ENCODE measurements at places on chromosomes 4 and X.

- no peak for DNase-seq
Measured at GRCh38 chrX:100408713-100409609, 1.1 kb downstream of the PCDH19 start.

DNA sequence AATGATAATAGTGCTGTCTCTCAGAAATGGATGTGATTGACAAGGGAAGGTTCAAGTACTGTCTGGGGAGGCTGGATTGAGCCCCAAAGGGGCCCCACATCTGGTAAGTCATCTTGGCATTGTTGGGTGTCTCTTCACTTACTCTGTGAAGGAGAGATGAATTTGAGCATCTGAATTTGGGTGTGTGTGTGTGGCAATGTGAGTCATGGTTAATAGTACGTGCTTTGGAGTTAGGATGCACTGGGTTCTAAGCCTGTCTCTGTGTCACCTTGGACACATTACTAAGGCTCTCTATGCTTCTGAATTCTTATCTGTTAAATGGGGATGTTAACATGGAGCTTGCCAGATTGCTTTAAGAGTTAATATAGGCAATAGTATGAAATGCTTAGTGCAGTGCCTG, 80.4 kb downstream of the FRAS1 start:
- no peak for DNase-seq

DNA sequence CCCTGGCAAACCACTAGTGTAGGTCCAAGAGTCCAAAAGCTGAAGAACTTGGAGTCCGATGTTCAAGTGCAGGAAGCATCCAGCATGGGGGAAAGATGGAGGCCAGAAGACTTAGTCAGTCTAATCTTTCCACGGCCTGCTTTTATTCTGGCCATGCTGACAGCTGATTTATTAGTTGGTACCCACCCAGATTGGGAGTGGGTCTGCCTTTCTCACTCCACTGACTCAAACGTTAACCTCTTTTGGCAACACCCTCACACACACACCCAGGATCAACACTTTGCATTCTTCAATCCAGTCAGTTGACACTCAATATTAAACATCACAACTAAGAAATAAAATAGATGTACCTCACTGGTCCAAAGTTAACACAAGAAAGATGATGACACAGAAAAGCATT, 134.8 kb upstream of the GABRA2 start:
- no peak for DNase-seq

GRCh38 chrX:97267396-97268181, 383.9 kb downstream of the RPA4 start:
- no peak for DNase-seq

DNA sequence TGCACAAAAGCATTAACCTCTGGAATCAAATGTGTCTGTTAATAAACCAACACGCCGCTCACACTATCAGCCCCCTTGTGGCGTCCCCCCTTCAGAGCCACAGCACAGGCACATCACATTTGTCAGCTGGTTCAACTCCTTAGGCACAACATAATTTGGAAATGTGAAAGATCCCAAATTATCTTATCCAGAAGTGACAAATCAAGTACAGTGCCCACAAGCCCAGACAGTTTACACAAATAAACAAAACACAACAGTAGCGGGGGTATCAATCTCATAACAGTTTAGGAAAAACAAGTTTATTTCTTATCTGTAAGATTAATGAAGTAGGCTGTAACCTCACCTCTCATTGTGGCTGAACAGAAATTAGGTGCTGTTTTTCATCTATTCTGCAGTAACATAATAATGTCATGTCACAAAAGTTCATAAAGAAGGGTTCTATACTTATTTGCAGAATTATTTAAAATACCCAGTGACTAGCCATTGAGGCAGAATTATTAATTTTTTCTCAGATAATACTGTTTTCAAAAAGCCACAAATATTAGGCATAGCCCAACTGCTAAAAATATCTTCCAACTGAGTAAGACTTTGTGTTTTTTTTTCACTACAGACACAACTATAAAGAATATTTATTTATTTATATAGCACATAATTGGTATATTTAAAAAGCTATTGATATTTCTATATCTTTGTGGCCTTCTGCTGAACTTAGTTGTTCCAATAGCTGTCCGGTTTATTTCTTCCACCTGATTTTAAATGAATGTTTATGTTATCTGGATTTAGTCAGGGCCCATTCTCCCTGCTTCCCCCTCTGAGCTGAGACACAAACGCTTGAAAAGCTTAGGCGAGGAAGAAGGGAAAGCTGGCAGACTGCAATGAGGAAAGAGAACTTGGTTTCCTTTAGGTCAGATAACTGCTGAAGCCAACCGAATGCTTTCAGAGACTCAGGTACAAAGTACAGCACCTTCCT, 214.7 kb downstream of the QDPR start:
- DNase-seq, result no peak

DNA sequence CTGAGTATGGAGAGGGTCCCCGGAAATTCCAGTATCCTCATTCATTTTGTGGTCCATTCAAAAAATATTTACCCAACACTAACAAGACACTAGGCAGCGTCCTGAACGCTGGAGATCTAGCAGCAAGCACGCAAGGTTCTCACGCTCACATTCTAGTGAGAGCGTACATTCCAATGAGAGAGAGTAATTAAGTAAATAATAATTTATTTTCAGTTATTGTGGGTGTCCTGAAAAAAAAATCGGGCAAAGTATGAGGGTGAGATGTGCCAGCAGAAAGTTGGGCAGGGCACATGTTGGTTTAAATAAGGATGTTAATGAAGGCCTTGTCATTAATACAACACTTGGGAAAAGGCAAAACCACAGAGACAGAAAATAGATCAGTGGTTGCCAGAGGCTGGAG, 4.0 kb upstream of the TMEM156 start:
- DNase-seq, result peak; percentile 9

GRCh38 chrX:69988955-69989394, 60.8 kb downstream of the AWAT2 start:
- no peak for DNase-seq

DNA sequence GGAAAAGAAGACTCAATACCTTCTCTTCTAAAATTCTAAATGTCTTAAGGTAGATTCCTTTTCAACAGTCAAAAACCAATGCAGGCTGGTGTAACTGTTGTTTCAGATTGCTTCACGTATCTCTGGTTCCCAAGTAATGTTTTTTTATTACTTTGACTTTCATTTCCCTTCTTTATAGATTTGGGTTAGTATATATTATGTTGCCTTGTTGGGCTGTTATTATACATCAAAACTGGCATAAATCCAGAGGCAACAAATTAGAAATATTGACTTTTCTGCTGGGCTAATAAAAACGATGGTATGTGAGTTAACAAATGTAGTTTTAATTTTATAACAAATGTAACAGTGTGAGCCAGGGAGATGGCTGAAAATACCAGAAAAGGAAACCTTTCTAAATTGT, 444.7 kb upstream of the TENM3 start:
- DNase-seq, result no peak

DNA sequence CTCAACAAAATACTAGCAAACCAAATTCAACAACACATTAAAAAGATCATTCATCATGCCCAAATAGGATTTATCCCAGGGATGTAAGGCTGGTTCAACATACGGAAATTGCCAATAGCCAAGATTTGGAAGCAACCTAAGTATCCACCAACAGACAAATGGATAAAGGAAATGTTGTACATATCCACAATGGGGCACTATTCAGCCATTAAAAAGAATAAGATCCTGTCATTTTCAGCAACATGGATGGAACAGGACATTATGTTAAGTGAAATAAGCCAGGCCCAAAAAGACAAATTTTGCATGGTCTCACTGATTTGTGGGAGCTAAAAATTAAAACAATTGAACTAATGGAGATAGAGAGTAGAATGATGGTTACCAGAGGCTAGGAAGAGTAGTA, 82.0 kb upstream of the FAM241A start:
- no peak for DNase-seq

DNA sequence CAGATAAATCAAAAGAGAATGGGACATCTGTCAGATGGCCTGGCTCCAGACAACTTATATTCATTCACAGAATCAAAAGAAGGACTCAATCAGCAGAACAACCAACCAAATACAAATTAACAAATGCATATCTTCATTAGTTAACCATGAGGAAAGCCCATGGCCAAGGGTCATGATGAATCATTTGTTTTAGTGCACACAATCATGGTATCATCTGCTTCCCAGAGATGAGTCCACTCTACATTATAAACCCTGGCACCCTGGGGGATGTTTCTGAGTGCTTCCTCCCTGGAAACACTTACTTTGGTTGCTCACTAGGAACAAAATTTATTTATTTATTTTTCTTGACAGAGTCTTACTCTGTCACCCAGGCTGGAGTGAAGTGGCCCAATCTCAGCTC, 453.3 kb upstream of the HS3ST1 start:
- no peak for DNase-seq

DNA sequence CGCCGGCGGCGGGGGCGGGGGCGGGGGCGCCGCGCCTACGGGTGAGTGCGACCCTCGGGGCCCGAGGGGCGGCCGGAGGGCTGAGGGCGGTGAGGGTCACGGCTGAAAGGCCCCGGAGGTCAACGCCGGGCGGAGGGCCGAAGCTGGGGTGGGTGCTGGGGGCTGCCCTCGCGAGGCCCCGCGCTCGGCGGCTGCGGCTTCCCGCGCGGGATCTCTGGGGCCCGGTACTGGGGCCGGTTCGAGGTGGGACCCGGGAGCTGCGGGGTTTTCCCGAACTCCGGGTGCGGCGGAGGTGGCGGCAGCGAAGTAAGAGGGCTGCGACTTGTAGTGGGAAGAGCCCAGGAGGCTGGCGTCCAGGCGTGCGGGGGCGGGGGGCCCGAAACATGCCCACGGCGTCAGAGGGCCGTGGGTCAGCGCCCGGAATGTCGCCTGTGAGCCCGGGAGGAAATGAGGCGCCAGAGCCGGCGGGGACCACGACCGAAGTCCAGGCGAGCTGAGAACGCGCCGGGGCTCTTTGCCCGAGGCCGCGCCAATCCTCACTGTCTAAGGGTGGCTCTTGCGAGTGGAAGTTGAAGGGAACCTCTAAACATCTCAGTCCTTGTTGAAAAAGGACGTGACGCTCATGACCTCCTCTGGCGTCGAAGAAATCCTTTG, 407 bp downstream of the IL13RA1 start:
- no peak for DNase-seq

- no peak for DNase-seq
Measured at GRCh38 chrX:10106806-10107205, 50.0 kb upstream of the CLCN4 start.

- DNase-seq, result no peak
Measured at GRCh38 chr4:1337951-1338751, 8.9 kb upstream of the UVSSA start.

DNA sequence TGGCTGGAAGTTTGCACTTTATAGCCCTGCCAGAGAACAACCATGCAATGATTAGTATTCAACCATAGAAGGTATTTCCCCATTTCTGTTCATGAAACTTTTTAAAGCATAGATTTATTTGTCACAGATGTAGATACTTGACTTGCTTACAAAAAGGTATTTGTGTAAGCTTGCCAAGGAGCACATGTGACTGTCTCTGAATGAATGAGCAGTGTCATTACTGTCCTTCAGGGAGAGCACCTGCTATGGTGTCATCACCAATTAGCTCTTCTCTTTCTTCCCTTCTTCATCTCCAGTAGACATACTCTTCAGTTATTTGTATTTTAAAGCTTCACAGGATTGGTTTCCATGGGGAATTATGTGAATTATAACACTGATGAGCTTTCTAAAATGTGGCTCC, 1064.7 kb upstream of the GRIA3 start:
- DNase-seq, result no peak

GRCh38 chr4:82500435-82501153, 61.2 kb downstream of the TMEM150C start:
- peak; percentile 81 for DNase-seq

- DNase-seq, result no peak
Measured at GRCh38 chrX:4850312-4850711, 1136.9 kb upstream of the PRKX start.

DNA sequence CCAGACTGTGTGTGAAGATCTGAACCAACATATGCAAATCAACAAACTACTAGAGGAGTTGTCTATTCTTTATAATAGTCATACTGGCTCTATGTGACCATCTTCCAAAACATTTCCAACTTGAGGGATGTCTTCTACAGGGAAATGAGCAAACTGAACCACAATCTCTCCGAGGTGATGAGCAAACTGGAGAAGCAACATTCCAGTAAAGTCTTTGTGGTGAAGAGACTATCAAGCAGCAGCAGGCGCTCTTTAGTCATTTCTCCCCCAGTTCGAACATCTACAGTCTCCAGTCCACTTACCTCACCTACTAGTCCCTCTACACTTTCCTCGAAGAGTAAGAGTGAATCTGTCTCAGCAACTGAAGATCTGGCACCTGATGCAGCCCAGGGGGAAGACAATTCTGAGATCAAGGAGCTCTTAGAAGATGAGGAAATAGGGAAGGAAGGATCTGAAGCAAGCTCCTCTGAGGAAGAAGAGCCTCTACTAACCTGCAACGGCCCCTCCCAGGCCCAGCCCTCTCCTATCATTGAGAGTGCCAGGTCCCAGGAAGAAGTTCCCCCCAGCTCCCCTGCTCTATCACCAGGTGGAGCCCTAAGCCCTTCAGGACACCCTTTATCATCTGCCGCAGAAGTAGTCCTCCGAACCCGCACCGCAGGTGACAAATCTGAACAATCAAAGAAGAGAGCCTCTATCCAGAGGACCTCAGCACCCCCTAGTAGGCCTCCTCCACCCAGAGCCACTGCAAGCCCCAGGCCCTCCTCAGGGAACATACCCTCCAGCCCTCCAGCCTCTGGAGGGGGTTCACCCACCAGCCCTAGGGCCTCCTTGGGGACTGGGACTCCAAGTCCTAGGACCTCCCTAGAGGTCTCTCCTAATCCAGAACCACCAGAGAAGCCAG, 98.1 kb downstream of the HNRNPD start:
- DNase-seq, result no peak

- no peak for DNase-seq
Measured at GRCh38 chr4:147704846-147705245, 20.9 kb upstream of the PRMT9 start.

GRCh38 chr4:157312702-157313101, 92.2 kb downstream of the GRIA2 start:
- DNase-seq, result no peak

DNA sequence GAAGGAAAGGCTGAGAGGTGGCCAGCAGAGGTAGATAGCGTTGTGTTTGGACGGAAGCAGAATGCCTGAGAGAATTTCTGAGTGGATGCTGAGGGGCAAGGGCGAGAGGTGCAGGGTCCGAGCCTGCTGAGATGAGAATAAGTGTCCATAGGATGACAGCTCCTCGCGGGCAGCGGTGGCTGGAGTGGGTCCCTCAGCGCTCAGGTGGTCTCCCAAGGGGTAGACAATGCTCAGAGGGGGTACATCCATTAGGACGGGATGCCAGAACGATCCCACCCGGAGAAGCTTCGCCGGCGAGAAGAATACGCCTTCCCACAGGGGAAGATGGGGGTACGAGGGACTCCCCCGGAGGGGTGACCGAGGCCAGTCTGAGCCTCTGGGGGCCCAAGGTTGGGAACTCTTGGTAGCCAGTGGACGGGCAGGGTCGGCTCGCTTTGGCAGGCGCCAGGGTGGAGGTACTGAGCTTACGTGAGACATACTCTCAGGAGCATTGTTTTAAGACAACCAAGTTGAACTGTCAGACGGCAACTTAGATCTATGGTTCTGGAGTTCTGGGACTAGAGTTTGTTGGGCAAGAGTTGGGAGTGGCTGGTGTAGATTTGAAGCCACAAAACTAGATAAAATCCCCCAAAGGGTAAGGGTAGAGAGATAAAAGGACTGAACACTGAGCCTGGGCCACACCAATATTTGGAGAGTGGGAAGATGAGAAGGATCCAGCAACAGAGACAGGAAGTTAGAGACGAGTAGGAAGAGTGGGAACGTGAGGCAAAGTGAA, 15.8 kb downstream of the BRCC3 start:
- DNase-seq, result no peak

Measured in NCI-H774 (cell line).